CD4-positive, CD25-positive, alpha-beta regulatory T cell (primary cell): ENCODE measurements at places on chromosomes 12 and 14.

DNA sequence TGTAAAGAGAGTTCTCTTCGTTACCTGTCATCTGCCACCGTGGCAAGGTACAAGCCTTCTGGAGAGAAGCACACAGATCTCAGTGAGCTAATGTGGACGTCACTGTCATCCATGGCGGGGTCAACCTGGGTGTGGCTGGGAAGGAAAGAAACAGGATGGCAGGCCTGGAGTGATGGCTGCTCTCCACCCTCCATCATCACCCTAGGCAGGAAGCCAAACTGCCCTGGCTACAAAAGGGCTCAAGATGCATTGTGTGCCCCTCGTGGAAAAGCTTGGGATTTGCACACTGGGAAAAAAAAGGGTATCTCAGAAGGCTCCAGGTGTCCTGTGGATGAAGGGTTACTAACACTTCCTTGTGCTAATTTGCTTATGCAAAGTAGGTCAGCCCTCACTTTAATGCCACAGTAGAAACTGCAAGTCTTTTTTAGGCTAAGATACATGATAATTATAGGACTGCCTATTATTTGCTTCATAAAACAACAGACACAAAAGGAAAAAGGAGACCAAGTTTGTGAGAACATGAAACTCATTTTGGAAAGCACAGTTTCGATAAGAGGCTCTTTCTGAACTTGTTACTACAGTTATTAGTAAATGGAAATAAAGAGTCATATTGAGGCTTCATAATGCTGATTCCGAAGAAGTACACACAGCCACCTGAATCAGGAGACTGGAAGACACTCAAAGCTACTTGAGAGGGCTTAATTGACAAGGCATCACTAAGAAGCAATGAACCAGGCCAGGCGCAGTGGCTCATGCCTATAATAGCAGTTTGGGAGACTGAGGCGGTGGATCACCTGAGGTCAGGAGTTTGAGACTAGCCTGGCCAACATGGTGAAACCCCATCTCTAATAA is 18.9 kb downstream of the RFC5 start:
- DNase-seq, result peak; percentile 19
- no peaks in the 10 kb centered on the region for H3K4me1 ChIP-seq
- H3K36me3 ChIP-seq, result peaks cover 86% of the 10 kb centered on the region
- H3K4me3 ChIP-seq, result no peak overlapping the region

- no peak for DNase-seq
- H3K27ac ChIP-seq, result no peak overlapping the region
- H3K4me3 ChIP-seq, result no peak overlapping the region
- no peaks in the 10 kb centered on the region for H3K36me3 ChIP-seq
- no peaks in the 10 kb centered on the region for H3K27me3 ChIP-seq
Observed at GRCh38 chr14:67260965-67261364, 19.7 kb downstream of the PALS1 start.

GRCh38 chr12:50620109-50620977 is 115.6 kb downstream of the DIP2B start:
- no peaks in the 10 kb centered on the region for H3K36me3 ChIP-seq
- DNase-seq, result peak; percentile 38
- H3K27me3 ChIP-seq, result no peaks in the 10 kb centered on the region
- peaks cover 39% of the 10 kb centered on the region for H3K4me1 ChIP-seq
- peak overlapping the region; percentile 7 for H3K4me3 ChIP-seq
- no peak overlapping the region for H3K27ac ChIP-seq

GRCh38 chr12:102960766-102961465 is 3.4 kb downstream of the ASCL1 start:
- H3K27ac ChIP-seq, result no peak overlapping the region
- H3K27me3 ChIP-seq, result peaks cover 55% of the 10 kb centered on the region
- H3K4me3 ChIP-seq, result no peak overlapping the region
- no peak for DNase-seq
- no peaks in the 10 kb centered on the region for H3K36me3 ChIP-seq

- no peak overlapping the region for H3K4me3 ChIP-seq
- H3K27me3 ChIP-seq, result no peaks in the 10 kb centered on the region
- DNase-seq, result no peak
- H3K4me1 ChIP-seq, result no peaks in the 10 kb centered on the region
- H3K36me3 ChIP-seq, result no peaks in the 10 kb centered on the region
Observed at GRCh38 chr12:107978641-107979040, 150.4 kb upstream of the WSCD2 start.

DNA sequence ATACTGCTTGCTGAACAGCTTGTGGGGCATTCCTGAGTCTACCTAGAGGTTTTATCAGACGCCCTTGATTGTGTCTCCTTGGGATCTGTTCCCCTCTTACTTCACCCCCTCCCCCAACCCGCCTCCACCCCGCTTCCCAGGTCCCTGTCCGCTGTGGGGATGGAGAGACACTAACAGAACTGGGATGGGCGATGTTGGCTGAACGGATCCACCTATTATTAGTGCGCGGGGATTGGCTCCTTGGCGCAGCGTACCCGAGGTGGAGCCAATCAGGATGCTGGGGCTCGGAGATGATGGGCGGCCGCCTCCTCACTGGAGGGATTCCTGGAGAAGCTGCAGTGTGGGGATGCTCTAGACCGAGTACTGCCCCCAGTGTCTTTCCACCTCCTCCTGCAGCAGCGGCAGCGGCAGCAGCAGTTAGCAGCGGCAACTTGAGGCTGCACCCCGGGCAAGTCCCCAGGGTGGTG is at the start of gene SYT1:
Gene SYT1 (plus strand): TSS at position 372 of the 467 bp plus-strand sequence.
- no peaks in the 10 kb centered on the region for H3K36me3 ChIP-seq
- DNase-seq, result no peak
- H3K4me1 ChIP-seq, result no peaks in the 10 kb centered on the region

DNA sequence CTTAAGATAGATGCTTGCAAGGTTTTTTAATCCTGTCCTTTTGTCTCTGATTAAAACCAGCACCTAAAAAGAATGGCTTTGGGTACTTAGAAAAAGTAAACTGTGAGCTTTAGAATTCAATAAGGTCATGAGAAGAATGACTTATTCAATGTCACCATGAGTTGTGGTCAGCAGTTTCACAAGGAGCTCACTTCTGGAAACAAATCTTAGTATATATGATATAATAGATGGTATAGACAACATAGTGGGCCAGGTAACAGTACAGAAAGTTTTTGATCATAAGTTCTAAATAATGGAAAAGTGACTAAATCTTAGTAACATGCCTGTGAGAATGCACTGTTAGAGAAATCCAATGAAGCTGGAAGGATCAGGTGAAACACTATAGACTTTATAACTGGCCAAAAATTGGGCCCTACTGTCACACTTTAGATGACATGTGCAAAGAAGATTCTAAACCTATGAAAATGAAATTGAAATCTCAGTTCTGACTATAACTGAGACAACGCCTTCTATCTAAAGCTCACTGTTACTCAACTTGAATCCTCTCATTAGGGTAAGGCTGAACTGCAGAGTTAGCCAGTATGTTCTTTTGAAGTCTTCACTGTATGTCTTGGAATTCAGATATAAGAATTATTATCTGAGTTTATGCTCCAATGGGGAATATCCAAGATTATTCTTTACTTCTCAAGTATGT is 42.4 kb upstream of the RAD51AP1 start:
- H3K4me1 ChIP-seq, result no peaks in the 10 kb centered on the region
- no peaks in the 10 kb centered on the region for H3K27me3 ChIP-seq
- no peak overlapping the region for H3K4me3 ChIP-seq
- H3K27ac ChIP-seq, result no peak overlapping the region
- no peak for DNase-seq

- no peak overlapping the region for H3K4me3 ChIP-seq
- H3K36me3 ChIP-seq, result no peaks in the 10 kb centered on the region
- peaks cover under 1% of the 10 kb centered on the region for H3K4me1 ChIP-seq
- no peak for DNase-seq
- H3K27ac ChIP-seq, result no peak overlapping the region
Observed at GRCh38 chr14:99519347-99519881, 38.2 kb downstream of the CCNK start.

- no peak overlapping the region for H3K4me3 ChIP-seq
- H3K27ac ChIP-seq, result no peak overlapping the region
- peaks cover 43% of the 10 kb centered on the region for H3K36me3 ChIP-seq
- no peaks in the 10 kb centered on the region for H3K27me3 ChIP-seq
Observed at GRCh38 chr14:91146661-91147060, 32.8 kb downstream of the DGLUCY start.

DNA sequence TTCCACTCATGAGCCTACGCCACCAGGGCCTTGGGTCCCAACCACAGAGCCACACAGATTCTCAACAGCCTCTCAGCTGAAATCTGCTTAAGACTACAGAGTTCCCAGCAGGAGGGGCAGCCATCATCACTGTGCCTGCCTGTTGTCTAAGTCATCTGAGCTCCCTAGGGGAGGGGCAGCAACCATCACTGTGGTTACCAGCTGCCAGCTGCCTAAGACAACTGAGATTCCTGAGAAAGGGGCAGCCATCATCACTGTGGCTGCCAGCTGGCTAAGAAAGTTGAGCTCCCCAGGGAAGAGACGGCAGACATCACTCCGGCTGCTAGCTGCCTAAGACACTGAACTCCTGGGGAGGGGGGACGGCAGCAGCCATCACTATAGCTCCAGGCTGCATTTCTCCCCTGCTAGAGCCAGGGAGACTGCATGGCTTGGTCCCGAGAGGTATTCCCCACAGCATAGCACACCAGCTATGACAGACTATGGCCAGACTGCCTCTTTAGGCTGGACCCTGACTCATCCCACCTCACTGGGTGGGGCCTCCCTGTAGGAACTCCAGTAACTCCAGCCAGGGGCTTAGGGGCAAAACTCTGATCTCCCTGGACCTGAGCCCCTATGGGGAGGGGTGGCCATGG is 37.2 kb upstream of the C14orf132 start:
- H3K4me3 ChIP-seq, result no peak overlapping the region
- no peaks in the 10 kb centered on the region for H3K36me3 ChIP-seq
- no peak overlapping the region for H3K27ac ChIP-seq
- peaks cover 13% of the 10 kb centered on the region for H3K27me3 ChIP-seq
- no peaks in the 10 kb centered on the region for H3K4me1 ChIP-seq

DNA sequence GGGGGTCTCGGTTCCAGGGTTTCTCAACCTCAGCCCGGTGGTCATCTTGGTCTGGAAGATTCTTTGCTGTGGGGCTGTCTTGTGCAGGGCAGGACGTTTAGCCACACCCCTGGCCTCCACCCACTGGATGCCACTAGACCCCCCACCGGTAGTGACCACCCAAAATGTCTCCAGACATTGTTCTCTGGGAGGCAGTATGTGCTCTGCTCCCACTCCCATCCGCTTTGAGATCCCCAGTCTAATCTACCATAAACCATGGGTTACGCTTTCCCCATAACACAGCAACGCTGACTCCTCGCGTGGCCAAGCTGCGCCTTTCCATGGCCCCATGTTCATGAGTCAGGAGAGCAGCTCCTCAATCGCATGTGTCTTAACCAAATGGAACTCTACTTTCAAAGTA is 155.8 kb downstream of the RIMBP2 start:
- no peak for DNase-seq
- H3K4me3 ChIP-seq, result no peak overlapping the region
- no peaks in the 10 kb centered on the region for H3K4me1 ChIP-seq

GRCh38 chr12:75784591-75784990 is 247.0 kb downstream of the PHLDA1 start:
- H3K36me3 ChIP-seq, result no peaks in the 10 kb centered on the region
- no peak overlapping the region for H3K27ac ChIP-seq
- DNase-seq, result no peak
- H3K4me3 ChIP-seq, result no peak overlapping the region

- no peak overlapping the region for H3K4me3 ChIP-seq
- H3K27ac ChIP-seq, result no peak overlapping the region
- DNase-seq, result no peak
- H3K36me3 ChIP-seq, result no peaks in the 10 kb centered on the region
- H3K4me1 ChIP-seq, result peaks cover 18% of the 10 kb centered on the region
Observed at GRCh38 chr12:11954181-11954580, 116.6 kb upstream of the BCL2L14 start.

DNA sequence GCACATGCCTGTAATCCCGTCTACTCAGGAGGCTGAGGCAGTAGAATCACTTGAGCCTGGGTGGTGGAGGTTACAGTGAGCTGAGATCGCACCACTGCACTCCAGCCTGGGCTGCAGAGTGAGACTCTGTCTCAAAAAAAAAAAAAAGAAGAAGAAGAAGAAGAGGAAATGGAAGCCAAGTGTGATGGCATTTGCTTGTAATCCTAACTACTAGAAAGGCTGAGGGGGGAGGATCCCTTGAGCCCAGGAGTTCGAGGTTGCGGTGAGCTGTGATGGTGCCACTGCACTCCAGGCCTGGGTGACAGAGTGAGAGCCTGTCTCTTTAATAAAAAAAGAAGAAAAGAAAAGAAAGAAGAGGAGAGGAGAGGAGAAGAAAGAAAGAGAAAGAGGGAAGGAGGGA is 52.1 kb downstream of the LGMN start:
- no peak overlapping the region for H3K4me3 ChIP-seq
- no peaks in the 10 kb centered on the region for H3K36me3 ChIP-seq
- no peak for DNase-seq
- H3K27me3 ChIP-seq, result peaks cover 3% of the 10 kb centered on the region
- peaks cover 14% of the 10 kb centered on the region for H3K4me1 ChIP-seq
- H3K27ac ChIP-seq, result no peak overlapping the region

- no peak overlapping the region for H3K27ac ChIP-seq
- no peaks in the 10 kb centered on the region for H3K36me3 ChIP-seq
- H3K4me3 ChIP-seq, result no peak overlapping the region
- H3K27me3 ChIP-seq, result no peaks in the 10 kb centered on the region
- DNase-seq, result peak; percentile 89
Observed at GRCh38 chr14:74860899-74861733, 14.8 kb downstream of the PROX2 start.

GRCh38 chr14:89952576-89952975 is 2.0 kb downstream of the EFCAB11 start:
- H3K36me3 ChIP-seq, result no peaks in the 10 kb centered on the region
- H3K27ac ChIP-seq, result no peak overlapping the region
- H3K4me1 ChIP-seq, result peaks cover 30% of the 10 kb centered on the region
- DNase-seq, result no peak

DNA sequence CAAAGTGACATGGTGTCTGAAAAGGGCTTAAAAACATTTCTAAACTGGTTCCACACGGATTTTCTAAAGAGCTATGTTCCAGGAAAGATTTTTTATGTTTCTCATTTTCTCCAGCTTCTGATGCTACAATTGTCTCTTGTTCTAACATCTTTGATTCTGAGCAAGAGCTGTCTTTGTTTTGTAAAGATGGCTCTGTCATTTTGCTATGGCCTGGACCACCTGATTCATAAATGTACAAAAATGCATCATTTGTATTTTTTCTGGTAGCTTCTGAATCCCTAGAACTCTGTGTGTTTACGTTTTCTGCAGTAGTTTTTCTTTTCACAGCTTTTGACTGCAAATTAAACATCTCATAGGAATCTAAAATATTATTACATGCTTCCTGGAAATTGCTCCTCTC is 3.2 kb downstream of the MLH3 start:
- H3K4me3 ChIP-seq, result no peak overlapping the region
- H3K27ac ChIP-seq, result no peak overlapping the region
- no peaks in the 10 kb centered on the region for H3K27me3 ChIP-seq
- H3K36me3 ChIP-seq, result no peaks in the 10 kb centered on the region
- H3K4me1 ChIP-seq, result peaks cover 20% of the 10 kb centered on the region

- no peak for DNase-seq
- no peak overlapping the region for H3K27ac ChIP-seq
- no peaks in the 10 kb centered on the region for H3K4me1 ChIP-seq
- no peak overlapping the region for H3K4me3 ChIP-seq
Observed at GRCh38 chr12:127205781-127206555, 1061.0 kb upstream of the TMEM132C start.

- no peaks in the 10 kb centered on the region for H3K27me3 ChIP-seq
- H3K4me1 ChIP-seq, result no peaks in the 10 kb centered on the region
- H3K4me3 ChIP-seq, result no peak overlapping the region
- no peaks in the 10 kb centered on the region for H3K36me3 ChIP-seq
- DNase-seq, result no peak
Observed at GRCh38 chr14:35949920-35950513, 123.9 kb downstream of the BRMS1L start.
